ENCODE measurements at places on chromosomes 5 and 9. TPM values are rescaled to one million over a fixed set of nuclear protein-coding genes. Genes with fewer than 3 reads are reported as not detected.

GLRA1 gene
- not detected for total RNA-seq

WDR38 gene
- not detected for total RNA-seq

MAPK9 gene
- 29.7 TPM for total RNA-seq

NUTM2G gene
- not detected for total RNA-seq

SARDH gene
- 1.2 TPM for total RNA-seq

GNAQ gene
- 26.5 TPM for total RNA-seq

KIF4B gene
- not detected for total RNA-seq

TMEM215 gene
- total RNA-seq, result not detected

DOCK2 gene
- 0.75 TPM for total RNA-seq

FANCG gene
- total RNA-seq, result 6.0 TPM

CDC23 gene
- total RNA-seq, result 19.2 TPM

PCDHA13 gene
- 0.59 TPM for total RNA-seq

IFNA4 gene
- total RNA-seq, result not detected

SAPCD2 gene
- total RNA-seq, result 2.2 TPM

GRXCR2 gene
- not detected for total RNA-seq

PRLR gene
- total RNA-seq, result 0.08 TPM

LMAN2 gene
- total RNA-seq, result 415 TPM

PHF2 gene
- total RNA-seq, result 11.7 TPM

FSTL4 gene
- total RNA-seq, result not detected

PCDHA4 gene
- total RNA-seq, result 0.23 TPM

BAAT gene
- total RNA-seq, result not detected

CARD9 gene
- total RNA-seq, result 0.53 TPM

ADRB2 gene
- 1.1 TPM for total RNA-seq

ACTBL2 gene
- 0.23 TPM for total RNA-seq

VAV2 gene
- 12.4 TPM for total RNA-seq

FGF10 gene
- total RNA-seq, result not detected

TSSK1B gene
- total RNA-seq, result 0.12 TPM

EIF4E1B gene
- not detected for total RNA-seq

NME5 gene
- 2.1 TPM for total RNA-seq

SLC25A25 gene
- 19.4 TPM for total RNA-seq

CD14 gene
- total RNA-seq, result 107 TPM

IFNB1 gene
- not detected for total RNA-seq

NR5A1 gene
- not detected for total RNA-seq

LHX3 gene
- total RNA-seq, result not detected

MTAP gene
- total RNA-seq, result 20.6 TPM

RGS7BP gene
- 0.83 TPM for total RNA-seq

CDKN2A gene
- total RNA-seq, result 19.0 TPM

ZDHHC11B gene
- 0.12 TPM for total RNA-seq

NR2F1-AS1 gene
- 24.2 TPM for total RNA-seq

TAF11L6 gene
- not detected for total RNA-seq

KIF24 gene
- 0.68 TPM for total RNA-seq

DBH gene
- total RNA-seq, result not detected

FAM221B gene
- total RNA-seq, result not detected

C9orf50 gene
- total RNA-seq, result not detected

LMX1B gene
- total RNA-seq, result not detected

AJM1 gene
- total RNA-seq, result 0.90 TPM

ZFR gene
- 52.5 TPM for total RNA-seq

TMED9 gene
- 251 TPM for total RNA-seq

PCDHGC4 gene
- 0.90 TPM for total RNA-seq

ORM2 gene
- total RNA-seq, result not detected

SLC6A7 gene
- total RNA-seq, result not detected

HCN1 gene
- 0.30 TPM for total RNA-seq
